ENCODE measurements at places on chromosomes 4 and X.

DNA sequence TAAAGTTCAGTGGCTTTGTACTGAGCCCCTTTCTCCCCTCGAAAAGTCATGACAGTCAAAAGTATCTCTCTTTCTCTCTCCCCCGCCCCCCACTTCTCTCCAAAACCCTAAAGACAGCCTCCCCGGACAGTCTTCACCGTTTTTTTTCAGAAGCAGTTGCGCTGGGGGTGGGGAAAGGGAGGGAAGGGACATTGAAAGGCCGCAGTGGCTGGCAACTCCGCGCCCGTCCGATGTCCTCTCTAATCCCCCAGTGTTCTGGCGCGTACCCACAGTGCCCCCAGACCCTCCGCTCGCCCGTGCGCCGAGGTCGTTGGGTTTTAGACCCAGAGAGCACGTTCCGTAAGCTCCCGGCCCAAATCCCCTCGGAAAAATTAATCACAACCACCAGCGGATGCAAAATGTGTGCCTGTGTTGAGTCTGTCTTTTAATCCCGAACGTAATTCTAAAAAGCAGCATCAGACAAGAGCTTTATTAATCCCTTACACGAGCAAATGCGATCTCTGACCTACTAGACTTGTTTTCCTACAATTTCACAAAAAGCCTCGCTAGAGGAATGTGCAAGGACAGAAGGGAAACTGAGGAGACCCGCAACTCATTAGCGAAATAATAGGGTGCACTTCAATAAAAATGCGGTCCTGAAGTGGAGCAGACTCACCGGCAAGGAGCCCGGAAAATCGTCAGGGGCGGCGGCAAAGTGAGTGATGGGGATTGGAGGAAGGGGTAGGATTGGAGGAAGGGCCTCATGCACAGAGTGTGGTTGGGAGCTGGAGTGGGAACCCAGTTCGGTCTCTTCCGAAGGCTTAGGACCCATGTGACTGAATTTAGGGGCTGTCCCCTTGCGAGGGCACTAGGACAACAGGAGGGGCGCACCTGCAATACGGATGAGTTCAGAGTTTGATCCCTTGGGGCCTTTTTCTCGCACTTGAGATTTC, 12.2 kb upstream of the PRDM8 start:
- H3K4me1 ChIP-seq = peaks cover 41% of the 10 kb centered on the region
- peak overlapping the region; percentile 89 for H3K27ac ChIP-seq
- peak overlapping the region; percentile 84 for H3K4me3 ChIP-seq
- DNase-seq = no peak
- H3K27me3 ChIP-seq = no peaks in the 10 kb centered on the region

DNA sequence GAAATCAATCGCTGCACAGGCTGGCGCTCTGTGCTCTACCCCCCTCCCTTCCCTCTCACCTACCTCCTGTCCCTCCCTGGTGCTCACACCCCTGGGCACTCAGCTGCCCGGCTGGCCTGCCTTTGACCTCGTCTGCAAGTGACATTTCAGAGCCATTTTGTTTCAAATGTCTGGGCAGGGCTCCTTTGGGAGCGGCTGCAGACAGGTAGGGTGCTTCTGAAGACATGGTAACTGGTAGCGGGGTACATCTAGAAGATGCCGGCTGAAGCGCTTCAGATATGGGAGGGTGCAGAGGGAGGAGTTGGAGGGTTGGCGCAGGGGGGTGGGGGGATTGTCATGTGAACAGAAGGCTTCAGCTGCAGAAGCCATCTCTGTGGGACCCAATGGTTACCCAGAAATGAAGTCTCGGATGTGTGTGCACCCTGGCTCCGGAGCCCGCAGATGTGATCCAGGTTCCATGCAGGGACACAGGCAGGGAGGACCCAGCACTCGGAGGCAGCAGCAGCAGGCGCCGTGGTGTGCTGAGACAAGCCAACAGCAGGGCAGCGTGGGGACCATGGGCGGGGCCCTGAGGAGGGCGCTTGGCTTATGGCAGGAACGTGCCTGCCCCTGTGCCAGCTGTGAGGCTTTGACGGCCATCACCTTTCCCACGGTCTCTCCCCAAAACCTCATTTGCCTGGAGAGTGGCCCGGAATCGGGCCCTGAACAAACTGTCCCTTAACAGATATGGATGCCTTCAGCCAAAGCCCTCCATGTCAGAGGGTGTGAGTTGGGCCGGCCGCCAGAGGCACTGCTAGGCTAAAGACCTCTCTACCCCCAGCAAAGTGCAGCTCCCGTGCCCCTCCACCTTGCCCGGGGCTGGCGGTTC, 7.6 kb upstream of the DUSP9 start:
- DNase-seq = peak; percentile 95
- no peak overlapping the region for H3K27ac ChIP-seq
- H3K4me3 ChIP-seq = no peak overlapping the region

GRCh38 chrX:25131055-25131454, 115.3 kb upstream of the ARX start:
- DNase-seq = no peak
- H3K27me3 ChIP-seq = no peaks in the 10 kb centered on the region
- no peaks in the 10 kb centered on the region for H3K36me3 ChIP-seq
- no peaks in the 10 kb centered on the region for H3K4me1 ChIP-seq
- no peak overlapping the region for H3K4me3 ChIP-seq
- no peak overlapping the region for H3K27ac ChIP-seq

DNA sequence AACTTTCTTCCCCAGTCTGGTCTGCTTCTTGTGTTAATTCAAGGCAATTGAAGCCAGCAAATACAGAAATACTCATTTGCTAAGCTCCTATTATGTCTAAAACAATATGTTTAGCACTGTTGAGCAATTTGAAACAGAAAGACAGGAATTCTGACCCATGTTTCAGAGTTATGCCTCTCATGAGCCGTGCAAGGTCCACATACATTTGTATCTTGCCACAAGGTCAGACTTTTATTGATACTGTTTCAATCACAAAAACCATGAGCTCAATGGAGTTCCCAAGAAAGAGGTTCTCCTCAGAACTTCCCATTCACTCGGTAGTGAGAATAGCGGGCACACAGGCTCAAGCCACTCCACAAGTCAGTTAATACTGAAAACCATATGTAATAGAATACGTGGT, 47.6 kb upstream of the SPRY1 start:
- no peaks in the 10 kb centered on the region for H3K36me3 ChIP-seq
- H3K27ac ChIP-seq = no peak overlapping the region
- no peak overlapping the region for H3K4me3 ChIP-seq
- no peaks in the 10 kb centered on the region for H3K27me3 ChIP-seq

GRCh38 chr4:183008492-183008891, 90.6 kb upstream of the WWC2 start:
- no peaks in the 10 kb centered on the region for H3K36me3 ChIP-seq
- no peak overlapping the region for H3K4me3 ChIP-seq
- DNase-seq = no peak

DNA sequence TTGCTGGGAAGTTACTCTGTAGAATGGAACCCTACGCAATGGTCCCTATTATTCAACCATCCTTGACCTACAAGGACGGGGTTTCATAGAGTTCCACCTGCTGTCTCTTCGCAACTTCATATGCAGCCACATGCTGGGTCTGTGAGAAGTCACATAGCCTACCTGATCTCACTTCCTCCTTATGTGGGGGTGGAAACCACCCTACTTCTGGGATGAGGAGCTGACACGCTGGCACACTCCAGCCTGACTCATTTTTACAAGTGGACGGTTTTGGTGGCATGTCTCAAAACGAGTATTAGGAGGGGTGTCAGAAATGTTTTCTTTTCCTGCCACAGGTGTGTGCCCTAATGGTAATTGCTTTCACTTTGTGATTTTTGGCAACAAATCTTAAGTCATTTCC, 36.8 kb upstream of the ARSD start:
- no peak for DNase-seq
- H3K4me3 ChIP-seq = no peak overlapping the region
- H3K27ac ChIP-seq = no peak overlapping the region
- no peaks in the 10 kb centered on the region for H3K4me1 ChIP-seq

Measured in vagina (tissue), 2 donors.